ENCODE measurements at places on chromosomes 6 and 20. TPM values are rescaled to one million over a fixed set of nuclear protein-coding genes. Genes with fewer than 3 reads are reported as not detected.

FOXC1 gene
- total RNA-seq = 1.5 TPM

DNA sequence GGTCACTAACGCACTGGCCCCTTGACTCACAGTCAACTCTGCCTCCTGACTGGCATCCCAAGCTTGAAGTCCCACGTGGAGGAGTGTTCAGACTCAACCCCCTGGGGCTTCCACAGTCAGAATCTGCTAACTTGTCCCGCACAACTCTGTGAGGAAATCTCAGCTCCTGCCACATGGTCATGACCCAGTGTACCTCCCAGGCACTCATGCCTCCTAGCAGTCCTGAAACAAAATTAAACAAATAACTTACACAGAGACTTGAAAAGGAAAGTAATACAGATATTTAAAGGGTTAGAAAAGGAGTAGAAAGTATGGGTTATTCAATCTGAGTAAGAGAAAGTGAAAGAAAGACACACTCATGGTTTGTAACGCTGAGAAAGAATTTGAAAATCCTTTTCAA, 134.9 kb downstream of the GMDS start:
- no peaks in the 10 kb centered on the region for H3K27me3 ChIP-seq
- H3K27ac ChIP-seq = no peak overlapping the region

DNA sequence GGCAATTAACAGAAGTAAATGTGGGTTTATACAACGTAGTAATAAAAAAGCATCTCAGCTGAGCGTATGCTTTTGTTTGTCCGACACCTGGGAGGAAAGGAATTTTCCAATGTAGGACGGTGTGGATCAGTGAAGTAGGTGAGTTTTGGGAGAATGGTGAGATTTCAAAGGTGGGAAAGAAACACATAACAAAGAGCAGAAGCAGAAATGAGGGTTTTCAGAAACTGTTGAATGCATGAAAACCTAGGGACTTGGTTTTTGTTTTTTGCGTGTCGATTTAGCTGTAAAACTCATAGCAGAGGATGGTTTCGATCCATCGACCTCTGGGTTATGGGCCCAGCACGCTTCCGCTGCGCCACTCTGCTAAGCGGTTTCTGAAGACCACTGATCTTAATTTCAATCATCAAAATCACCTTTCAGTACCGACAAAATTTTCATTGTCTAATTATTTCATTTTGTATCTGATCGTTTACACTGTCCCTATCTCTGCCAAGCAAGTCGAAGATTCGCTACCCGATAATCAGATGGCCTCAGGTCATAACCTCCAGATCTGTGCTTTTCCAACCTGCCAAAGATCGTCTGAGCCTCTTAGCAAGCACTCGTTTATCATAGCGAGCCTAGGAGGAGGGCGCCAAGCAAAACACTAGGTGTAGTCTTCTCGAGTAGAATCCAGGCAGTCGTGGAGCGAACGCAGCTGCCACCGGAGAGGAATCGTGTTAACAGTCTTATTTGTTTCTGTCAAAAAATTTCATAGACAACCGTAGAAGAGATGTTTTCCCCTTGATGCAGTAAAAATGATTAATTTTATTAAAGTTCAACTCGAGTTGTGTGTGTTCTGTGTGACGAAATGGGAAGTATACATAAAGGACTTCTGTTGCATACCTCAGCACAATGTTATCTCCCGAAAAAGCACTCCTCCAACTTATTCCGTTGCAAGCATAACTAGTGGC, 20.9 kb upstream of the POM121L2 start:
- peaks cover 44% of the 10 kb centered on the region for H3K27me3 ChIP-seq
- H3K4me1 ChIP-seq = no peaks in the 10 kb centered on the region
- H3K36me3 ChIP-seq = no peaks in the 10 kb centered on the region
- no peak overlapping the region for H3K27ac ChIP-seq

DNA sequence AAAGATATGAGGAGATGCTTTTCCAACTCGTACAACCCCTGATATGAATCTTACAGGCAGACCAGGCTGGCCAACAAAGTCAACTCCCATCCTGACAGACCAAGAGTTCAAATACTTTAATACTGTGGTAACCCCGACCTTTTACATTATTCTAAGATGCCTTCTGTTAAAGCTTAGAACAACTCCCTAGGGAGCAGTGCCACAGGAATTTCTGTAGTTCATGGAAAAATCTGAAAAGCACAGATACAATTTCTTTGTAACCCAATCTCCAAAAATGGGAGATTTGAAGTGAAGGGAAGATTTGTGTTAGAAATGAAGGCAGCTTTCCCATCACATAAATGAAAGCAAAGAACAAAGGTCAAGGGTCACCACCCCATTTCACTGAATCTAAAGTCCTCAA, 151.3 kb upstream of the BEND6 start:
- H3K27me3 ChIP-seq = no peaks in the 10 kb centered on the region
- no peak overlapping the region for H3K4me3 ChIP-seq
- H3K36me3 ChIP-seq = no peaks in the 10 kb centered on the region
- peaks cover 66% of the 10 kb centered on the region for H3K4me1 ChIP-seq

Measured in sigmoid colon (tissue), 7 donors.